ENCODE measurements at places on chromosomes 6 and 20.

DNA sequence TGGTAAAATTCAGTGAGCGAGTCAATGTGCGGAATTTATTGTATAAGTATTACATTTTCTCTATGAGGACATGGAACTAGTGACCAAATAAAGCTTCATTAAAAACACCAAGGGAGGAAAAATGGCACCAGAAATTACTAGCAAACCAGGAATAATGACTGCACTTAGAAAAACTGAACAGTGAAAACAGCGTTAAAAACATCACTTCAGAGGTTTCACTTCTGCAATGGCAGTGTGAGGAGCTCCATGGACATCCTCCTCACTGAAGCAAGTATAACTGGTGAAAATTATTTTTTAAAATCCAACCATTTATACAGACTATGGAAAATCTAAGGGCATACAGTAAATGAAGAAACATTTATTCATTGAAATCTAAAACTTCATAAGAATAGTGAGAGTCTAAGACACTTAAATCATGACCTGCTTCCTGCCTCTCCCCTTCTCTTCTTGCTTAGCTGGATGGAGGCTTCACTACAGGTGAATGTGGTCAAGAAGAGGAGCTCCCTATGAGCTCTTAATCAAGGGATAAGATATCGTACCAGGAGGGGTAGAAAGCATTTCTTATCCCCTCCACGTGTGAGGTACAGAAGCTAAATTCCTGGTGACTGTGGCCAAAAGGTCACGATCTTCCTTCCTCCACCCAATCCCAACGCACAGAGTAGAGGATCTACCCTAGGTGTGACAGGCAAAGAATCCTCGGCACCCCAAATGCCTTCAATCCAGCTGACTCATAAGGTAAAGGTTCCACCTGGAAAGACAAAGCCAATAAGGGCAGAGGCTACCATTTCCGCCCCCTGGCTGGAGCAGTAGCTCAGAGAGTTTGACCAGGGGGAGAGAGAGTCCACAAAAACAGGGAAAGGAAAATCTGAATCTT lies 12.3 kb upstream of the ASF1A start:
- no peak for DNase-seq

DNA sequence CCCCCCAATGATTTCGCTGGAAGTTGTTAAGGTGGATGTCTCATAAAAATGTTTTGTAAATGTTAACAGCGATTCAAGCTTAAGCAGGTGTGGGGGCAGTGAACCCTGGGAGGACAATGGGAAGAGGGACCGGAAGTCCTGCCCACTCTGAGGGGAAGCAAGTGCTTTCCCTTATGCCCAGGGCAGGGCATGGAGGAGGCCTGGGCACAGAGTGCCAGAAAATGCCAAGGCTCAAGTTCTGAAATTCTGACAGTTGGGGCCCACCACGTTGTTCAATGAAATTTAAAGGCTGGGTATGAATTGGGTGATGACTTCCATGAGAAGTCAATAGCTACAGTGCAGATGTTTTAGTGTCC lies 132.7 kb upstream of the SALL4 start:
- no peak for DNase-seq

DNA sequence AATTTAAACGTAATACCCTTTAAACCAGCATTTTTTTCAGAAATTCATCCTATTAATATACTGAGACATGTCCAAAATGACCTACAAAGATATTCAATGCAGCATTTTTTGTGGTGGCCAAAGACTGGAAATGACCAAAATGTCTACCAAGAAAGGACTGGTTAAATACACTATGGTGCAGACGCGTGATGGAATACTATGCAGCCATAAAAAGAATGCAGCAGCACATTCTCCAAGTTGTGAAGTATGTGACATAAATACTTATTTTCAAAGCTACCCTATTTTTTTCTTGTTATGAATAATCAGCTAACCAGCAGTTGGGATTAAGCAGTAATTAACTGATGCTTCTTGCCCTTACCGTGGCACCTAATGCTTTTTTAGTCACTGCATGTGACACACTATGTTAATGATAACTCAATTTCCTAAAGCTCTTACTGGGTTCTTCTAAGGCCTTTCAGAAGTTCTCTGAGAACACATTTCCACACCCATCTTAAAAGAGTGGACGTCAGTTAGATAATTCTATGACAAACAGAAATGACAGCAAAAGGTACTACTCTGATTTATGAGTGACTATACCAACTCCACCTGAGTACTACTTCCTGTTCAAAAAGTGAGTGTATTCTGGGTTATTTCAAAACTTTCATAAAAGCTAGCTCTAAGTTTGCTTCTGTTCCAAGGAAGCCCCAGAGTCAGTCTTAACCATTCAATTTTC lies 24.9 kb downstream of the TTI1 start:
- no peak for DNase-seq

- no peak for DNase-seq
These were observed 117.0 kb downstream of the TMEM200A start for GRCh38 chr6:130482645-130483390.

GRCh38 chr6:3309391-3310050 lies 50.8 kb downstream of the PSMG4 start:
- no peak for DNase-seq

DNA sequence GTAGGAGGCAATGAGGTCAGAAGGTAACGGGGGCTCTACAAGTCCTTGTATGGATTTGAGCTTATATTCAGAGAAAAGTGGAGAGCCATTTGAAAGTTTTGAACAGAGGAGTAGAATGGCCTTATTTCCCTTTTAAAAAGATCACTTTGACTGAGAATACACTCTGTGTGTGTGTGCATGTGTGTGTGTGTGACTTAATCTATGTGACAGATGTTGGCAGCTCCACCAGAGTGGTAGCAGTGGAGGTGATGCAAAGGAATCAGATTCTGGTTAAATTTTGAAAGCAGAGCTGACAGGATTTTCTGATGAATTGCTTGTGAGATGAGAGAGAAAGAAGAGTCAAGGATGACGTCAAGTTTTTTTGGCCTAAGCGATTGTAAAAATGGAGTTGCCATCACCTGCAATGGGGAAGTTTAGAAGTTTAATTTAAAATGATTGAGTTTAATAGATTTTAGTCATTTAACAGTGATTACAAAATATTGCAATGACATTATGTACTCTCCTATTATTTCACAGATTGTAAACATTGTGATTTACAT lies 172.2 kb upstream of the HEY2 start:
- no peak for DNase-seq

GRCh38 chr6:157224178-157224950 lies 99.0 kb downstream of the TMEM242 start:
- no peak for DNase-seq

Measured in fibroblast of the conjunctiva (primary cell).